ENCODE measurements at places on chromosomes 6 and 20.

- peak; percentile 24 for ATAC-seq
Observed at GRCh38 chr20:5073660-5074231, 46.0 kb downstream of the PCNA start.

DNA sequence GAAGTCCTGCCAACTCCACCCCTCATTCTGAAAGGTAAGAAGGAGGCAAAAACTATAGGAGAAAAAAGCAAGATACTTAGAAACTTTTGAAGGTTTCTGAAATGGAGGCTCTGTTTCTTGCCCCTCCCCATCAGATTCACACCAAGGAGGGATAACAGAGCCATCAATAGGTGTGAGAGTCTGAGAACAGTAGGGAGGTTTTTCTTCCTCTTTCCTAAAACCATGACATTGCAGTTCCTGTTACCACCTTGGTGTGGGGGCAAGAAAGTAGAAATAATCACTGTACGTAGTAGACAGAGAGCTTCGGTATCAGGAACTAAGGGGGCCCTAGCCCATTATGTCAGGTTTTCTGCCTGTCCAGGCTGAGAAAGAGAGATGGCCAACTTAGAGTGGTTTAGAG, 333.3 kb upstream of the SYNCRIP start:
- no peak for ATAC-seq

DNA sequence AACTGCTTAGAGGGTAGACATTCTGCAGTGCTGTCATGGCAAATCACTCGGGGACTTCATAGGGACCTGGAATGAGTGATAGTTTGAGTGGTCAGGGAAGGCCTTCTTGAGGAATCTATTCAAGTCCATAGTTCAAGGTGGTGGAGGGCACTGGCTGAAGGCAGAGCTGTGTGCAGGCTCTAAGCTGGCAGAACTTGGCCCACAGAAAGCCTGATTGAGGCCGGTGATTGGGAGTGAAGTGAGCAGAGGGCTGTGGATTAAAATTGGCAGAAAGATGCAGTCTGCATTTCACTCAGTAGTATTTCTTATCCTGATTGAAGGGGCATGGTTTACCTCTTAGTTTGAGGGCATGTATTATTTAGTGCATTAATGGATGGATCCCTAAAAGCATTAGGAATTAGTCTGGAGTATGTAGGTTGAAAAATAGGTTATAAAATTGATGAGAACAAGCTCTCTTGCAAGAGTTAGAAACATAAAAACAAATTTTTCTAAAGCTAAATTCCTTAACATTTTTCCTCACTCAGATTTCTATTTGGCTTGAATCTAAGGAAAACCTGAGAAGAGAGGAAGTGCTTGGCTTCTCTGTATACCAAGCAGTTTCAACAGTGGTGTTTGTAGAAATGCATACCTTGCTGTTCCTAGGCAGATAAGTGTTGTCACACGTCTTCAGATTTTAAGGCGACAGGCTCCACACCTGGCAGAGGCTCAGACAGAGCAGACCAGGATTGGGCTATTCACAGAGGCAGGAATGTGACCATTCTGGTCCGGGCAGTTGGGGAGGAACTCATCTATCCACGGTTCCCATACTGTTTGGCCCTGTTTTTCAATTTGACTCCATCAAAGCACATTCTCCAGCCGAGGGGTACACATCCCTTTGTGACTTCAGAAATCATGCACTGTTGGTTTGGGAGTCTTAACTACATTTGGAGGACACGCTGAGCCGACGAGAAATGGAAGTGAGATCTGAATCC, 45.2 kb downstream of the UTRN start:
- ATAC-seq, result peak; percentile 95

GRCh38 chr20:3209946-3210317, 634 bp downstream of the ITPA start:
- ATAC-seq, result peak; percentile 48

GRCh38 chr6:166951670-166952060, 4.7 kb downstream of the RNASET2 start:
- no peak for ATAC-seq

GRCh38 chr20:63162206-63162795, 53.6 kb downstream of the YTHDF1 start:
- ATAC-seq, result no peak

GRCh38 chr6:131549811-131550210, 23.2 kb upstream of the ARG1 start:
- no peak for ATAC-seq

DNA sequence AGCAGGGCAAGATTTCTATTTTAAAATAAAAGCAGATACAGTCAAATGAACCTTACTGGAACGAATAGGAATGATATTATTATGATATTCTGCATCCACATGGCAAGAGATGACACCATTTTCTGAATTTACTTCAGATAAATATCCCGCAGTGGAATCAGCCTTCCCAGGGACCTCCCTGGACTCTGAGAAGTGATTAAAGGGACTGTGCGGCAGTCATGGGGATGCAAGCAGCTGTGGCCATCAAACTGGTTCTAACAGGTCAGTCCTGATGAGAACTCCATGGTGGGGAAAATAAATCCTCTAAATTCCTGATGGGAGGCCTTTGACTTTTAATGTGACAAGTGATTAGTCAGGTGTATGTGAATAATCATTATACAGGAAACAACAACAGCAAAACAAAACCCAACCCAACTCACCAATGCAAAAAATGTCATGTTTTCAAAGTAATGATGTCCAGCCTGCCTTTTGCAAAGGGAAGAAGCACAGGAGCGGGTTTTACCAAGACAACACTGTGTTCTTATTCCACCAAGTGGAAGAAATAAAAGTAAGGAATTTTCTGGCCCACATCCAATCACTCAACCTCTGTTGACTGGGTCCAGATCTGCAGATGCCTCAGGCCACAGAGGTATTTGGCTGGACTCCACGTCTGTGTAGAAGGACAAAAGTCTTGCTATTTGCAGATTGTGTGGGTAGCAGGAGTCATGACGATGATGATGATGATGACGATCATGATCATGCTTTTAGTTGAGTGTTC, 61.9 kb upstream of the CITED2 start:
- no peak for ATAC-seq

- ATAC-seq, result no peak
Observed at GRCh38 chr6:79868098-79868722, 79.1 kb downstream of the ELOVL4 start.

GRCh38 chr20:19008497-19008896, 194.9 kb downstream of the SCP2D1 start:
- no peak for ATAC-seq

- no peak for ATAC-seq
Observed at GRCh38 chr6:69026243-69026642, 391.2 kb downstream of the ADGRB3 start.

DNA sequence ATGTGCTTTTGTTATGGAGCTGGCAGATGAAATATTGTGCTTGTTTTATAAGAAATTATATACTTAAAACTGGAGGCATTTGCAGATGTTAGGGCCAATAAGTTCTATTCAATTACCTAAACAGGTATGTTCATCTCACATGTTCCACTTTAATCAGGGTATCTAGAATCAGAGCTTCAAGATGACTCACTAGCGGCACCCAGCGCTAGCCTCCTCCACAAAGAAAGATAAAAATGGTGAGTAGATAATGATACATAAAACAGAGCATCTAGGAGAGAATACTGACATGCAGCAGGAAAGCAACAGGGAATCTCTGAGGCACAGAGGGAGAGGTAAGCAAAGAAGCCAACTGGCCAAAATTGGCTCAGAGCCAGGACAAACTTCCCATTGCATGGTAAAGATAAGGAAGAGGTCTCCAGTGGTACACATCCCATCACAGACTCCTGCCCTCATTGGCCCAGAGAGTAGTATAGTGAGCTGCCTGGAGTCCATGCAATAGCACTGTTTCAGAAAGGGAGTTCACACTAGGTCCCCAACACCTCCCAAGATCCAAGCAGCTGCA, 200.7 kb upstream of the SPTLC3 start:
- no peak for ATAC-seq

DNA sequence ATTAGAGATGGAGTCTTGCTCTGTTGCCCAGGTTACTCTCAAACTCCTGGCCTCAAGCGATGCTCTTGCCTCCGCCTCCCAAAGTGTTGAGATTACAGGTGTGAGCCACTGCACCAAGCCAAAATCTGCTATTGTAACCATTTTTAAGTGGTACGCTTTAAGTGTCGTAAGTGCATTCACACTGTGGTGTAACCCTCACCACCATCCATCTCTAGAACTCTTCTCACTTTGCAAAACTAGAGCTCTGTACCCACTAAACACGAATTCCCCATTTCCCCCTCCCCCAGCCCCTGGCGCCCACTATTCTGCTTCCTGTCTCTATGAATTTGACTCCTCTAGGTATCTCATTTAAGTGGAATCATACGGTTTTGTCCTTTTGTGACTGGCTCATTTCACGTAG, 2.8 kb upstream of the FAM83C start:
- no peak for ATAC-seq

DNA sequence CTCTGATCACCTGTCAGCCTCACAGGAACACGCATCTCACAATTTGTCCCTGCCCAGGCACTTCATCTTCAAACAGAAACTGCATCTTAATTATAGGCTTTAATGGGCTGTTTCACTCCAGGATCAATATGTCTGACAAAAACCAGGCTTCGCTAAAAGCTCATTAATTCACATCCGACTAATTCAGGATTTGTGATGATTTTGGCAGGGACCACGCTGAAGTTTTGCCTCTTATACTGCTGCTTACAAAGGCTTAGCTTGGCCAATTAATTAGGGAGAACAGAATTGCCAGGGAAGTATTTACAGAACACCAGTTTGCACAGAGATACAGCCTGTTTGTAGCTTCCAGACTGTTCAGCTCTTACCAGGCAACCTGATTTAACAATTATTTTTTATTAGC, 541.0 kb upstream of the SPTLC3 start:
- no peak for ATAC-seq

DNA sequence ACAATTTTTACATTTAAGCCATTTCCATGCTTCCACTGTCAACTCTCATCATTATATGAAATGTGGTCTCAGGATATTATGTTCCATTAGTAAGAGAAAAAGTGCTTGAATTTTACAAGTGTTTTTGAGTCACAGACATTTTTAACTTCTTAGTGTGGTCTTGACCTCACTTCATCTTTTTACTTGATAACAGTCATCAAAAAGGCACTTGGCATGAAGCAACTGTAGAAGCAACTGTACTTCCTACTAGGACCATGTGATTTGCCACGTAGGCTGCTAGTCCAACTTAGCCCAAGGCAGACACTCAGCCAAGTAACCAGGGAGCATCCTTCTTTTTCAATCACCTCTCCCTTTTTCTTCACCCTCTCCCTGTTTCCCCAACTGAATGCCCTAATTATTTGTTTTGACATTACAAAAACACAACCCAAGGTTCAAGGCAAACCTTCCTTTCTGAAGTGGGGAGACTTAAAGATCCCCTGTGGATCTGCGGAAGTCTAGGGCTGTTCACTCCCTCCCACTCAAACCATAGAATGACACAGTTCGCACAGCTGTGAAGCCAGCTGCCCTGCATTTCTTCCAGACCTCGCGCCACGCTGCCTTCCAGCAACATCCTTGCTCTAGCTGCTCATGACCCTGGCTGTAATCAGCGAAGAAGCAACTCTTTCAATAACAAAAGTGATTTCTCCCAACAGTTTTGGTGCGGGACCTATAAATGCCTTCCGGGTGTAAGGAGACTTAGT, 45.0 kb downstream of the PHACTR1 start:
- no peak for ATAC-seq

- no peak for ATAC-seq
Observed at GRCh38 chr6:83199173-83199862, 6.2 kb downstream of the RWDD2A start.

DNA sequence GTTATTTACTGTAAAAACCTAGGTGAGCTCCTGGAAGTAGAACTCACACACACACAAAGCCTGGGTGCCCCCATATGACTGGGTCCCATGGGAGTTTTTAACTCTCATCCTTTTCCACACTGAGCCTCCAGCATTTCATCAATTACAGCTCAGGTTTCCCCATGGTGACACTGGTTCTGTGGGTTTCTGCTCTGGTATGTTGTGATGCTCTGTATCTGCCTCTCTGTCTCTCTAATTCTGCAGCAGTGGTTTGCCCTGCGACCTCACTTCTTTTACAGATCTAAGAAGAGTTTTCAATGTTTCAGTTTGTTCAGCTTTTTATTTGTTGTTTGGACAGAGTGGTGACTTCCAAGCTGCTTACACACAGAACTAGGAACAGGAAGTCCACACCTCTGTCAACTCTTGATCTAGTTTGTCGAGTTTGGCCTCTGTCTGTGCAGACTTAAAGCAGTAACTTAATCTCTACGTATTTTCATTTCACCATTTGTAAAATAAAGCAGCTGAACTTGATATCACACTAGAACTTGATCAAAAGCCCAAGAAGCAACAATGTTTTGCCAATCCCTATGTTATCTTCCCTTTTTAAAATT, 554.3 kb downstream of the EPHA7 start:
- no peak for ATAC-seq

DNA sequence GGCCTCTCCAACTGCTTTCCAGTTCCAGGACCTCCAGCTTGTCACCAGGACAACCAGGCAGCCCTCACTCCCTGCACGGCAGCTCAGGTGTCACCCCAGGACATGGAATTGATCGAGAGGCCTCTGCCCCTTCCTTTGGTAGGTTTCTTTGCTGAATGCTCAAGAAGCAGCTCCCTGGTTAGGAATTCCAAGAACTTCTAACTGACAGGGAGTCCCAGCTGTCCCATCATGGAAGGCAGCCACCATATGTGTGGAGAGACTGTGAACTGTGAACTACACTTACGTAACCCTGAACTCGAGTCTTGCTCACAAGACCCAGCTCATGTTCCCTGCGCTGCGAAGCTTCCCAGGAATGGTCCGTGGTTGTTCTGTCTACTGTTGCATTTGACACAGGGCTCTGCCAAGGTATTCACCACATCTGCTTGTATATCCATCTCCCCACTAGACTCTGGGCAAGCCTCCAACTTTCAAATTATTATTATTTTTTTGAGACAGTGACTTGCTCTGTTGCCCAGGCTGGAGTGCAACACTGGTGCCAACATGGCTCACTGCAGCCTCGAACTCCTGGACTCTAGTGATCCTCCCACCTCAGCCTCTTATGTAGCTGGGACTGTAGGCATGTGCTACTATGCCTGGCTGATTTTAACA, 35.7 kb downstream of the MGME1 start:
- ATAC-seq, result no peak

- peak; percentile 56 for ATAC-seq
Observed at GRCh38 chr20:47318586-47319516, 37.6 kb downstream of the ZMYND8 start.

DNA sequence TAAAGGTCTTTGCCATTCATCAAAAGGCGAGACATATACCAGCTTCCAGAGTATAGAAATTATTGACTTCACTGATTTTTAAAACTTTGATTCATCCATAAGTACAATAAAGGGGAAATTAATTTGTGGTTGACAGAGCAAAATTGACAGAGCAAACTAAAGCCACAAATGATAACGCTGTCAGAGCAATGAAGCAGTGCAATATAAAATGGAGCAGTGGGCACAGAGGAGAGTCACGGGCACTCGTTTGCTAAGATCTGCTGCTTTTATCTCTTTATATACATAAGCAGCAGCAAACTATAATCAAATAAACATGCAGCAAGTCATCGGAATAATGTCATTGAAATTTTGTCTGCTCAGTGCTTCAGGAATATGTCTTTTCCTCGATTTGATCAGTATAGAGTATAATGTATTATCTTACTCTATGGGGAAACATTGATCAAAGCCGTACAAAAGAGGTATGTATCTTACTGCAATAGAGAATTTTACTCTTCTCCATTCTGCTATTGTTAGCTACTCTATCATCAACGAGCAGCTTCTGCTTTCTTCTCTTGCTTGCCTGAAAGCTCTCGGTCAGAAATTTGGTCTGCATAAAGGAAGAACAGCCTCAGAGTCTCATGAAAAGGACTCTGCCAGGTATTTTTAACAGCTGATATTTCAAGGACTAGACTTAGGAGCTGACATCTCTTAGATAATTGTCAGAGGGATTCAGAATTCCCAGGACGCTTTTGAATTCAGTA, 546.0 kb upstream of the ARID1B start:
- ATAC-seq, result no peak

- no peak for ATAC-seq
Observed at GRCh38 chr20:34675993-34676641, 775 bp downstream of the PIGU start.

All from esophagus mucosa (tissue), 1 donor.